ENCODE measurements at places on chromosomes 11 and 22.

GRCh38 chr11:132601875-132602274, 930.4 kb downstream of the OPCML start:
- no peak for DNase-seq

DNA sequence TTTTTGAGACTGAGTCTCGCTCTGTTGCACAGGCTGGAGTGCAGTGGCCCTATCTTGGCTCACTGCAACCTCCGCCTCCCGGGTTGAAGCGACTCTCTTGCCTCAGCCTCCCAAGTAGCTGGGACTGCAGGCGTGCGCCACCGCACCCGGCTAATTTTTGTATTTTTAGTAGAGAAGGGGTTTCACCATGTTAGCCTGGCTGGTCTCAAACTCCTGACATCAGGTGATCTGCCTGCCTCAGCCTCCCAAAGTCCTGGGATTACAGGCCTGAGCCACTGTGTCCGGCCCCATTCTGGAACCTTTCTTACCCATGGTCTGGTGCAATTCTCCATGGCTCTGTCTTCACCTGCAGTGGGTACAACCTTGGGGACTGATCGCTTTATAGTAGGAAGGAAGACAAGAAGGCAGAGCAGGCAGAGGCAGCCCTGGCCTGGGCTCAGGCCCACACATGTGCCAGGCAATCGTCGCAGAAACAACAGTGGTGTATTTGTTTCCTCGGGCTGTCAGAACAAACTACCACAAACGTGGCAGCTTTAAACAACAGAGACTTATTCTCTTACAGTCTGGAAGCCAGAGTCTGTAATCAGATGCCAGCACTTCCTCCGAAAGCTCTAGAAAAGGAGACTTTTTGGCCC, 4.0 kb upstream of the PTGDR2 start:
- DNase-seq = no peak

GRCh38 chr11:21110415-21110814, 441.0 kb downstream of the NELL1 start:
- no peak for DNase-seq

GRCh38 chr11:79152511-79152910, 288.3 kb downstream of the TENM4 start:
- no peak for DNase-seq

- DNase-seq = no peak
Observed at GRCh38 chr22:45880716-45881523, 96.0 kb downstream of the WNT7B start.

GRCh38 chr22:47050401-47051051, 288.1 kb downstream of the TBC1D22A start:
- no peak for DNase-seq

DNA sequence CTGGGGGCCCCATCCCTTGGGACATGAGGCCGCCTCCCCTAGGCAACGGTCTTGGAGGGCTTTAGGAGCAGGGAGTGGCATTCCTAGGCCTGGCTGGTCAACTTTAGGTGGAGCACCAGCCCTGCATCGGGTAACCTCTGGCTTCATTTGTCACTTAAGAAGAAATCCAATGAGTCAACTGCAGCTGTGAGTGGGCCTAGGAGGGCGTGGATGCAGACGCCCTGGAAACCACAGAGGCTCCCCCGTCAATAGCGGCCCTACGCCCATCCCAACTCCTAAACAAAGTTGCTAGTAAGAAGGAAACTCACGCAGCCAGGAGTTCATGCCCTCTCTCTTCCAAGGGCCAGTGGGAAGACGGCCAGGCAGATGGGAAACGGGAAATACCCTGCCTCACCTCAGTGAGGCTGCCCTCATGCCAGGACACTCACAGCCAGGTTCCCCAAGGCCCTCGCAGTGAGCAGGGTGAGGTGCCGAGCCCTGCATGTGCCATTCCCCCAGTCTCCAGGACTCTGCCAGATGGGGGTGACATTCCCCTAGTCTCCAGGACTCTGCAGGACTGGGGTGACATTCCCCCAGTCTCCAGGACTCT, 20.8 kb downstream of the BID start:
- no peak for DNase-seq

- no peak for DNase-seq
Observed at GRCh38 chr22:30208631-30209603, 37.6 kb downstream of the LIF start.

GRCh38 chr11:35118906-35119305, 20.1 kb upstream of the CD44 start:
- DNase-seq = no peak

DNA sequence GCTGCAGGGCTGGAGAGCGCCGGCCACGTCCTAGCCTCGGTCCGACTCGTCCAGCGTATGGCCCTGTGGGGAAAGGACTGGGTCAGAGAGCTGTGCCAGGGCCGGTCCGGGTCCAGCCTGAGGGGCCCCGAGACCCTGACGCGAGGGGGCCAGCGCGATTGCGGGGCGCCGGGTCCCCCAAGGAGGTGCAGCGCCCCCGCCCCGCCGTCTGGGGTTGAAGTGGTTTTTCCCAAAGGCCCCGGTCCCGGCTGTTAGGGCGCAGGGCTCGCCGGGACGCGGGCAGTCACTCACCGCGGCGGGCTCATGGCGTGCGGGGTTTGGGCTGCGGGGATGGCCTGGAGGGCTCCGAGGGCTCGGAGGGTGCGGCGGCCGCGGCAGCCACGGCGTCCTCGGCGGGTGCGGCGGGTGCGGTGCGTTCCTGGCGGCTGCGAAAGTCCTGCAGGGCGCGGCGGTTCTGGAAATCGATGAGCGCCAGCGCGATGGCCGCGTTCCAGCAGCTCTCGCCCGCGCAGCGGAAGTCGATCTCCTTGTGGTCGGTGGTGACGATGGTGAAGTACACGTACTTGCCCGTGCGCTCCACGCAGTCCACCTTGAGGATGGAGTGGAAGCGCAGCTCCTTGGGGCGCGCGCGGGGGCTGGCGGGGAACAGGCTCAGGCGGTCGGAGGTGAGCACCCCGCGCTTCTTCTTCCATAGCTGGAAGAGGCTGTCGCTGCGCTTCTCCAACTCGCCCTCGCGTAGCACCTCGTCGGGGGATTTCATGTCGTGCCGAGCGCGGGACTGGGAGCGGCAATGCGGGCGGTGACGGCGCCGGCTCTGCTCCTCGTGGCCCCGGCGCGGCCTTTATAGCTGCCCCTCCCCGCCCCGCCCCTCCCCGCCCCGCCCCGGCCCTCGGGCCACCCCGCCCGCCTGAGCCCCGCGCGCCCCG, at the start of gene PHLDA2:
Gene PHLDA2 (minus strand): TSS at position 816 of the 926 bp plus-strand sequence. CDS start 56 bp downstream, at position 760.
- DNase-seq = peak; percentile 55

DNA sequence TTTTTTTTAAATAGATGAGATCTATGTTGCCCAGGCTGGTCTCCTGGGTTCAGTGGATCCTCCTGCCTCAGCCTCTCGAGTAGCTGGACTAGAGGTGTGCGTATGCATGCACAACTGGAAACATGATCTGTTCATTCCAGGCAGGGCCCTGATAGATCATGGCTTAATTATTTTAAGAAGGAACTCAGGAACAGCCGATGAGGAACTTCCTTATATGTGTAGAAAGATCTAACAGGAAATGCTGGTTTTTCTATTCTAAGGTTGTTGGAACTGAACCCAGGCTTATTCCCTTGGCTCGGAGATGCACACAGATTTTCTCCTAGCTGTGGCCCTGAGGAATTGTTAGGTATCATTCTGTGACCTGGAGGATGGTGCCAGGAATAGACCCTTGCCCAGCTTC, 32.4 kb downstream of the SPECC1L start:
- no peak for DNase-seq

GRCh38 chr11:117251506-117251905, 19.0 kb downstream of the RNF214 start:
- DNase-seq = no peak

DNA sequence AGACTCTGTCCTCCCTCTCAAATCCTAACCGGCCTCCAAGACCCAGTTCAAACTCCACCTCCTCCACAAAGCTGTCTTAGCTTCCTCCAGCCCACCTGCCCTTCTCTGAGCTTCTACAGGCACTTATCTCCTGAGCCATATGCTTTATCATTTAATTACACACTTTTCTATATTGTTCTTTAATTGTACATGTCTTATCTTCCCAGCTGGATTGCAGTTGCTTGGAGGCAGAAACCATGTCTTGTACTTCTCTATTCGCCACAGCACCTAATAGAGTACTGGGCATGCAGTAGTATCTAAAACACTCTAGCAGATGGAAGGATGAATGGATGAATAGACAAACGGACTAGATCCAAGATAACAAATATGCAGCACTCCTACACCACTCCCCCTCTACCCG, 11.3 kb downstream of the TRIM29 start:
- no peak for DNase-seq

DNA sequence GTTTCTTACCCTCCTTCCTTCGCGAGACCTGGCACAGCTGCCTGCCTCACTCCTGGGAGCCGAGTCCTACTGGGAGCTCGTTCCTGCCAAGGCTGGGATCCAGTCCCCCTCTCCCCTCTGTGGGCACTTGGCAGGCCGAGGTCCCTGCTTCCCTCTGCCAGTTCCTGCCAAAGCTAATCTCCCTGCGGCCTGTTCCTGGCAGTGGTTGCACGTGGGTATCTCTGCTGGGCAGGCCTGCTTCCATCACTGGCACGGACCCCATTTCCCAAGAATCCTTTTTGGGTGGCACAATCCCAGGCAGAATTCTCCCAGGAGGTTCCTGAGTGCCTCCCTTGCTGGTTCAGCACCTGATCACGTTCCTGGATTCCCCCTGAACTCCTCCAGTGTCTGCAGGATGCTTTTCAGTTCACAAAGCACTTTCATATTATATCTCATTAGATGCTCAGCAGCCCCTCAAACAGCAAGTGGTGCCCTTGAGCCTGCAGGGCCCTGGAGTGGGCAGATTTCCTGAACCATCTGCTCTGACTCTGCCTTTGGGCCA, 96.5 kb downstream of the RRM1 start:
- DNase-seq = no peak

- no peak for DNase-seq
Observed at GRCh38 chr11:128058580-128059208, 528.7 kb downstream of the ETS1 start.

- DNase-seq = no peak
Observed at GRCh38 chr11:73389134-73389525, 12.9 kb downstream of the RELT start.

GRCh38 chr11:65438257-65439151, 15.9 kb downstream of the NEAT1 start:
- DNase-seq = no peak

DNA sequence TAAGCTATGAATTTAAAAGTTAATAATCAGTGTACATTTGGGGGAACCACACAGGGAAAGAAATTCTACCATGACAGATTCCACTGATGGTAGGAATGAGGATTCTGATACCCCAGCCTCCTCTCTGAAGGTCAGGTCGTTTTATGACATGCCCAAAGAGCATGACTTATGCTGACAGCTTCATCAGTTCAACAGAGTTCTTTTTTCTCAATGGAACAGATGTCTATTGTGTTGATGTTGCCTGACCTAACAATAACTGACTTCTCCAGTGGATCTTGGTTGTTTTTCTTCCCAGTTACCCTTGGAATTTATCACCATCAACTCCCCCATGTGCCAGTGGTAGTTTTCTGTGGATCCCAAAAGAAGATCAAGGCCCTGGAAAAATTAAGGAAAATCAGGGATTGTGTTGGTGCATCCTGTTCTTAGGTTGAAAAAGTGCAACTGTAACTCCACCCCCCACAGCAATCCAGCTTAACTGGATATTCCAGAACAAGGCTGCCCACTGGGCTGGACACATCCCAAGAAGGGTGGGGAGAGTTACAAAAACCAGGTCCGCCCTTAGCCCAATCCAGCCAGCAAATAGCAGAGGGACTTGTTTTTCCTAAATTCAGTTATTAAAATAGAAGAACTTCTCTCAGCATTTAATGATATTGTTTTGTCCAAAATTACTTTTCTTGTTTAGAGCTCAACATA, 31.5 kb upstream of the CAT start:
- no peak for DNase-seq

GRCh38 chr11:83306200-83307080, 20.3 kb upstream of the CCDC90B start:
- no peak for DNase-seq

DNA sequence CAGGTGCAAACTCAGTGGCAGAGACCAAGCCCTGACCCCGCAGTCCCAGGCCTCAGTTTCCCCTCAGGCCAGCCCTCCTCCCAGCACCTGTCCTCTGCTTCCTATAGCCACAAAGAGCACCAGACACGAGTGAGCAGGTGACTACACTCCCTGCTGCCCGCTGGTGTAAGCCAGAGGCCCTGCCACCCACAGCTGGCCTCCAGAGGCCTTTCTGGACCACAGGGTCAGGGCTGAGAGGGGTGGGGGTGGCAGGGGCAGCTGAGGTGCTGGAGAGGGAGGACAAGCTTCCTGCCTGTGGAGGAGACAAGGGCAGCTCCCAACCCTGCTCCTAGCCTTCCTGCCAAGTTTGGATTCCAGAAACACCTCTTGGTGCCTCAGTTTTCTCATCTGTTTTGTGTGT, 31.3 kb upstream of the WNT7B start:
- DNase-seq = no peak

- DNase-seq = no peak
Observed at GRCh38 chr11:64450168-64450560, 91.2 kb downstream of the RPS6KA4 start.

DNA sequence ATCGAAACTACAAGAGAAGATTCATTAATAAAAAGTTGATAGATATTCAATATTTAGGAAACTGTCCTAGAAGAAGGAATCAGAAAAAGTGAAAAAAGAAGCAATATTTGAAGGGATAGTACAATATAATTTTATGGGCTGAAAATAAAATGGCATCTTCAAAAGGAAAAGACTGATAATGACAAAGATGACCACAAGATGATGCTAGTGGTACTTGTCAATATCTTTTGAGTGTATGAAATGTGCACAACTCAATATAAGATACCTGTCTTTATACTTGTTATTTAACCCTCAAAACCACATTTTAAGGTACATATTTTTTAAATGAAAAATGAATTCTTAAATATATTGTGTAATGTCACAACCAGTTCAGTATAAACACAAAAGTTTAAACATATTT, 1059.6 kb upstream of the RAG2 start:
- DNase-seq = no peak

DNA sequence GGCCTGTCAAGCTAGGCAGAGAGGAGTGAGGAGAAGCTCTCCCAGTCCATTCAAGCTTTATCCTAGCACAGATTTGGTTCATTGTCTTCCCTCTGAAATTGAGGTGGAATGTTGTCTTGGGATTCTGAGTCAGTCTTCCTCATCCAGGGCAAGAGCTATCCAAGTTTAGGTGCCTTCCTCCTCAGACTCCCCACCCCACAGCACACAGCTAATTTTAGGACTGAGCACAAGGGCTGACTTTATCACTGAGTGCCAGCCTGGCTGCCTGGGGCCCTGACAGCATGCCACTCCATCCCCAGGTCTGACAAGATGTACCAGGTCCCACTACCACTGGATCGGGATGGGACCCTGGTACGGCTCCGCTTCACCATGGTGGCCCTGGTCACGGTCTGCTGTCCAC, 2.6 kb downstream of the PGAP2 start:
- no peak for DNase-seq

DNA sequence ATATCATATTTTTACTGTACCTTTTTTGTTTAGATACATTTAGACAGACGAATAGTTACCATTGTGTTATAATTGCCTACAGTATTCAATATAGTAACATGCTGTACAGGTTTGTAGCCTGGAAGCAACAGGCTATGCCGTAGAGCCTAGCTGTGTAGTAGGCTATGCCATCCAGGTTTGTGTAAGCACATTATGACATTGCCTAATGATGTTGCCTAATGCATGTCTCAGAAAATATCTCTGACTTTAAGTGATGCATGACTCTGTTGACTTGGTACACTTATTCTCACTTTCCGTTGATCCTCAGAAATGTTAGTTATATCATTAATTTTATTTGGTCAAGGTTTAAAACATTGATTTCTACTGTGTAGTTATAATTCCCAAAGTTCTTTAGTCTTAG, 39.9 kb downstream of the OR2AT4 start:
- DNase-seq = no peak

GRCh38 chr22:30253205-30253852, 6.8 kb upstream of the LIF start:
- DNase-seq = no peak

Measured in effector memory CD8-positive, alpha-beta T cell (primary cell).